Left cardiac atrium (tissue), 4 donors: ENCODE measurements at places on chromosomes 5 and 9.

GRCh38 chr5:145025775-145026174 lies 809.4 kb downstream of the PRELID2 start:
- no peak for DNase-seq

DNA sequence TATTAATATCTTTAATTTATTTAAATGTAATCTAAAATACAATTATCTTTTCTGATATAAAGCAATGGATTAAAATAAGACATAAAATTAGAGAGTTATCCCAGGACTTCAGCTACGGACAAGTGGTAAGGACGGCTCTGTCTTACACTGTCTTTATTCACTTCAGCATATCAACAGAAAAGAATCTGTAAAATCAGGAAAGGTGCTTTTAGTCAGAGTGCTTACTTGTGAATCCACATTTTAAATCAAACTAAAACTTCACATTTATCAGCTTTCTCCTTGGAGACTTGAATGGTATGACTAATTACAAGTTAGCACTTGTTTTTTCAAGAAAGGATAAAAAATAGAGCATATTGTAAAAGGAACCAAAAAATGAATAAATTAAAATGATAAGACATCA lies 39.3 kb downstream of the ST8SIA4 start:
- no peak for DNase-seq

DNA sequence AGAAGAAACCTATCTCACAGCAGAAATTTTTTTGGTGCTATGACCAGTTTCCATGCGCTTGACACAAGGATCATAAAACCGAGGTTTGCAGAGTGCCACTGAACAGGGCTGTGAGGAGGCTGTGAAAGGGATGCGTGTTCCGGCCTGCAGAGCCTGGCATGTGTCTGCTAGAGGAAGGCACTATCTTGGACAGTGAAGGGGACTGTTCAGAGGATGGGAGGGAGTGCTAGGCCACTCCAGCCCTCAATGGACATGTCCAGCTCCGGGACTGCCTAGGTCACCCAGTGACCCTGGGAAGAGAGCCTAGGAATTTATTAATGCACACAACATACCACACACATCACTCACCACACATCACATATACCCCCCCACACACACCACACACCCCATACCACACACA lies 275.9 kb downstream of the GADD45G start:
- no peak for DNase-seq

DNA sequence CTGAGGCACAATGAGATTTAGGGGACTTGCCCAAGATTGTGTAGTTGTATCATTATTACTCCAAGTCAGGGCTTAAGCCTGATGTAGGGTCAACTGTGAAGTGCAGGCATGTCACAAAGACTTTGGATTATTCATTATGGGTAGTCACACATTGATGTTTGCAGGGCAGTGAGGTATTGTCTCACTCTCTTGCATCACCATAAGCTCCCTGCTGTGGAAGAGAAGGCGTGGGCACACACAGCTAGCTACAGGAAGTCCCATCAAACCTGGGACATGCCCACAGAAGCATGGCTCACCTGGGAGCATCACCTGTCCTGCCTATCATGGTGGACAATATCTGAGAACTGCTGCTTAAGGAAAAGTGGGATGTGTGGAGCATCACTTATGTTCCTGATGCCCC lies 42.1 kb downstream of the TMOD1 start:
- no peak for DNase-seq

- DNase-seq: no peak
These were observed 23.3 kb downstream of the CLPTM1L start for GRCh38 chr5:1321576-1321975.

- peak; percentile 55 for DNase-seq
These were observed 166.3 kb downstream of the DOCK2 start for GRCh38 chr5:169803077-169803981.

GRCh38 chr5:57568136-57568535 lies 85.5 kb upstream of the ACTBL2 start:
- no peak for DNase-seq

DNA sequence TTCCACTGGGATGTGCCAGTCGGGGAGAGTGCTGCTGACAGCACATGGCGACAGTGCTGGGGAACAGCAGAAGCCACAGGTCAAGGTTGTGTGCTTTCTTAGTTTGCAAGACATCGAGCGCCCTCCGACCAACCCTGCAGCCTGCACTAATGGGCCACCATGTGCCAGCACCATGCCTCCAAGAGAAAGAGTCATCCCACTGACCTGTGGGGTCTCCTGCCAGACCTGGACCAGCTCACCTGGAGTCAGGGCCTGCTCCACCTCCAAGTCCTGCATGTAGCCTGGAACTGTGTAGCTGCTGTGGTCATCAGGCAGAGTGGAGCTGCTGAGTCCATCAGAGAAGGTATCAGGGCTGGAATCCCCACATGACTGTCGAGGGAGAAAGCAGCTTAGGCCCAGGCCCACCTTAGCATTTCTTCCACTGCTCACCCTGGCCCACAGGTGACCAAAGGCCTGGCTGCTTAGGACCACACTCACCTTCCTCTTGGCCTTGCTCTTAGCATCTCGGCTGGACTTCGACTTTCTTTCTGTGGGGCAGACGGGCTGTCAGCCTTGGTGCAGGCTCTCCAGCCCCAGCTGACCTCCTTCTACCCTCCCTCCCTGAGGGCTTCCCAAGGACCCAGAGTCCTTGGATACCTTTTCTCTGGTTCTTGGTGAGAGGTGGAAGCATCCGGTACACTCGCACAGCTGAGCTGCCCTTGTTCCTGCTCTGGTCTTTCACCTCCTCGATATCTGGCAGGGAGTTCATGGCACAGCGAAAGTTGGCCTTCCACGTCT lies 4.1 kb downstream of the IRF1 start:
- DNase-seq: peak; percentile 16

DNA sequence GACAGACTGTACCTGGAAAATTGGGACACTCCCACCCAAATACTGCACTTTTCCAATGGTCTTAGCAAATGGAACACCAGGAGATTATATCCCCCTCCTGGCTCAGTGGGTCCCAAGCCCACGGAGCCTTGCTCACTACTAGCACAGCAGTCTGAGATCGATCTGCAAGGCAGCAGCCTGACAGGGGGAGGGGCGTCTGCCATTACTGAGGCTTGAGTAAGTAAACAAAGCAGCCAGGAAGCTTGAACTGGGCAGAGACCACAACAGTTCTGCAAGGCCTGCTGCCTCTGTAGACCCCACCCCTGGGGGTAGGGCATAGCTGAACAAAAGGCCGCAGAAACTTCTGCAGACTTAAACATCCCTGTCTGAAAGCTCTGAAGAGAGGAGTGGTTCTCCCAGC lies 260.0 kb upstream of the ST8SIA4 start:
- no peak for DNase-seq

GRCh38 chr9:4812858-4813257 lies 20.1 kb downstream of the RCL1 start:
- no peak for DNase-seq

- DNase-seq: no peak
These were observed 134.7 kb upstream of the PTPN3 start for GRCh38 chr9:109632817-109633216.

DNA sequence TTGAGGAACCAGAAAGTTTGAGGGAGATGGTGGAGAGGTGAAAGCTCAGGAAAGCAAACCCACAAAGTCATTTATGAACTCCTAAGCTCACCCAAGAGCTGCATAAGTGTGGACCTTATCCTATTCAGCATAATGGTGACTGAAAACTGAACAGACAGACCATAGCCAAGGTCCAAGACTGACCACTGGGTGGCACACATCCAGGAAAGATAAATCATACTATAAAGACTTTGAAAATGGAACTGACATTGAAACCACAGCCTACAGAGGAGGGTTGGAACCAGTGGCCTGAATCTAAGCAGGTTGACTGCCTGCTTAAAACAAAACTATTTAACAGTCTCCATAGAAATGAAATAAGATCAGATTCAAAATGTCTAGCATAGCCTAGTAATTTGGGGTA lies 121.0 kb upstream of the RGS7BP start:
- no peak for DNase-seq
